H9 (cell line): ENCODE measurements at places on chromosomes 6 and 20.

- no peak overlapping the region for H3K27ac ChIP-seq
- H3K4me1 ChIP-seq: no peaks in the 10 kb centered on the region; the same call in 1 of the 2 replicates
- no peak for DNase-seq
Measured at GRCh38 chr6:47701363-47701762, 3.0 kb downstream of the ADGRF4 start.

- no peak overlapping the region for H3K4me3 ChIP-seq
- H3K4me1 ChIP-seq: no peaks in the 10 kb centered on the region
- DNase-seq: no peak
- H3K27ac ChIP-seq: no peak overlapping the region
- no peaks in the 10 kb centered on the region for H3K36me3 ChIP-seq
Measured at GRCh38 chr20:42261766-42262270, 643.6 kb upstream of the CHD6 start.

GRCh38 chr6:56787209-56787608, 144.5 kb upstream of the DST start:
- H3K36me3 ChIP-seq: peaks cover 25% of the 10 kb centered on the region
- no peaks in the 10 kb centered on the region; the same call in 1 of the 2 replicates for H3K4me1 ChIP-seq
- DNase-seq: no peak
- H3K27me3 ChIP-seq: no peaks in the 10 kb centered on the region

GRCh38 chr6:154370545-154370944, 13.9 kb upstream of the IPCEF1 start:
- no peaks in the 10 kb centered on the region for H3K27me3 ChIP-seq
- H3K27ac ChIP-seq: no peak overlapping the region
- DNase-seq: no peak
- no peaks in the 10 kb centered on the region for H3K4me1 ChIP-seq
- H3K36me3 ChIP-seq: no peaks in the 10 kb centered on the region
- H3K4me3 ChIP-seq: no peak overlapping the region

GRCh38 chr20:55919956-55920355, 85.4 kb downstream of the CBLN4 start:
- DNase-seq: no peak
- H3K4me3 ChIP-seq: no peak overlapping the region
- H3K27me3 ChIP-seq: no peaks in the 10 kb centered on the region

DNA sequence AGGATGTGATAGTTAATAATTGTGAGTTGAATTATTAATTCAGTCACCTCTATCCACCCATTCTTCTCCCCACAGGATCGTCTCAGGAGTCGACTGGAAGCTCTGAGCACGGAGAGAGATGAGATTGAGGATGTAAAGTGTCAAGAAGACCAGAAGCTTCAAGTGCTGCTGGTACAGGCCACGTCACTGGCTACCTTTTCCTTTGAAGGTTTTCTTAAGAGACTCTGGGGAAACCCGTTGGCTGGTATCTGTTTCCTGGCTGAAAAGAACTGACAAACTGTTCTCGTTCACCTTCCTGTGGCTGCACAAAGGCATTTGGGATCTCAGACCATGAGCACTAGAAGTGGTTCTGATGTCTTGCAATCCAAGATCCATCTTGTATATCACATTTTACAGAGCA, 3.8 kb downstream of the TRIM15 start:
- no peaks in the 10 kb centered on the region for H3K36me3 ChIP-seq
- H3K4me1 ChIP-seq: peaks cover 3% of the 10 kb centered on the region; the same call in 1 of the 2 replicates
- H3K4me3 ChIP-seq: no peak overlapping the region

GRCh38 chr20:40144581-40144980, 544.5 kb downstream of the MAFB start:
- DNase-seq: no peak
- H3K27me3 ChIP-seq: no peaks in the 10 kb centered on the region
- no peaks in the 10 kb centered on the region for H3K4me1 ChIP-seq

GRCh38 chr6:123589317-123589716, 47.4 kb downstream of the TRDN start:
- no peak overlapping the region for H3K27ac ChIP-seq
- H3K36me3 ChIP-seq: peaks cover 6% of the 10 kb centered on the region; the same call in 2 of the 3 replicates
- H3K4me1 ChIP-seq: no peaks in the 10 kb centered on the region; the same call in 1 of the 2 replicates
- DNase-seq: no peak
- no peaks in the 10 kb centered on the region for H3K27me3 ChIP-seq

DNA sequence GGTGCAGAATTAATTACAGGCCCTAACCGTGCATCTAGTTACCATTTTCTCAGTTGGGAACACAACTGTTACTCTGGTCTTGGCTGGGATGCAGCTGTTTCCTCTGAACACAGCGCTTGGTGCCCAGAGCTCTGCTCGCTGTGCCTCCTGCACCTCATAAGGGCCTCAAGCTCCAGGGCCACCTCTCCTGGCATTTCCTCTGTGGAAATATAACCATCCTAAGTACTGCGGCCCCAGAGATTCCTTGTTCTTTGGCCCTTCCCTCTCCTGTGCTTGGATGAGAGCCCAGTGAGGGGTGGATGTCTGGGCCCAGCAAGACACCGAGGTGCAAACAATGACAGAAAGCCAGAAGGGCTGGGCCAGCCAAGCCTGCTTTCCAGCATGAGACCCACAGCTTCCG, 169.9 kb upstream of the CST7 start:
- no peaks in the 10 kb centered on the region for H3K27me3 ChIP-seq
- H3K4me1 ChIP-seq: no peaks in the 10 kb centered on the region
- H3K4me3 ChIP-seq: no peak overlapping the region
- peak; percentile 12 for DNase-seq
- peaks cover 10% of the 10 kb centered on the region; the same call in 1 of the 2 replicates for H3K36me3 ChIP-seq
- no peak overlapping the region for H3K27ac ChIP-seq
